ENCODE measurements at places on chromosomes 5 and 9.

- no peak for DNase-seq
Observed at GRCh38 chr5:174118823-174119467, 73.4 kb downstream of the NSG2 start.

GRCh38 chr5:155024015-155024414 is 10.5 kb downstream of the KIF4B start:
- DNase-seq = no peak

GRCh38 chr9:127664678-127665507 is 41.9 kb upstream of the CFAP157 start:
- peak; percentile 38 for DNase-seq

- peak; percentile 21 for DNase-seq
Observed at GRCh38 chr5:134948911-134949310, 18.8 kb upstream of the CATSPER3 start.

- no peak for DNase-seq
Observed at GRCh38 chr5:61410811-61411210, 78.8 kb downstream of the ZSWIM6 start.

- DNase-seq = no peak
Observed at GRCh38 chr5:138330813-138331448, 673 bp downstream of the CDC25C start.

- no peak for DNase-seq
Observed at GRCh38 chr5:2848619-2849018, 97.1 kb upstream of the IRX2 start.

GRCh38 chr5:90099099-90099498 is 310.5 kb downstream of the CETN3 start:
- no peak for DNase-seq
